ENCODE measurements at places on chromosomes 13 and 19.

- peak; percentile 49 for DNase-seq
Observed at GRCh38 chr19:1355568-1356507, 27.9 kb upstream of the NDUFS7 start.

GRCh38 chr13:87712012-87712411 lies 40.8 kb downstream of the SLITRK5 start:
- no peak for DNase-seq

GRCh38 chr19:49020931-49021895 lies 2.9 kb downstream of the CGB3 start:
- peak; percentile 39 for DNase-seq

- no peak for DNase-seq
Observed at GRCh38 chr13:46656786-46657185, 103.8 kb downstream of the LRCH1 start.
